ENCODE measurements at places on chromosomes 3 and 15.

DNA sequence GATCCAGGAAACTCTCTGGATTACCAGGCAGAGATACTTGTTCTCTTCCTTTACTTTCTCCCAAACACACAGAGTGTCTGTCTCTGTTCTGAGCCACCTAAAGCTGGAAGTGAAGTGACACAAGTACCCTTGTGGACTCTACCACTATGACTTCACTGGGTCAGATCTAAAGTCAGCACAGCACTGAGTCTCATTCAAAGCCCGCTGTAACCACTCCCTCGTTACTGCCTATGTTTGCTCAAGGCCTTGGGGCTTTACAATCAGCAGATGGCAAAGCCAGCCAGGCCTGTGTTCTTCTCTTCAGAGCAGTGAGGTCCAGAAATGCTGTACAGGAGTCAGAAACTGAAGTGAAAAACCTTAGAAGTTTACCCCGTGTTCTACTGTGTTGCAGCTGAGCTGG, 588.3 kb upstream of the SEMA6D start:
- H3K4me1 ChIP-seq = no peaks in the 10 kb centered on the region
- no peak overlapping the region for H3K4me3 ChIP-seq
- no peaks in the 10 kb centered on the region for H3K27me3 ChIP-seq
- no peak overlapping the region for H3K27ac ChIP-seq
- no peak for DNase-seq

GRCh38 chr3:117547956-117548550, 838.5 kb downstream of the TUSC7 start:
- H3K4me3 ChIP-seq = no peak overlapping the region
- no peaks in the 10 kb centered on the region for H3K4me1 ChIP-seq
- no peaks in the 10 kb centered on the region for H3K36me3 ChIP-seq
- no peak for DNase-seq

DNA sequence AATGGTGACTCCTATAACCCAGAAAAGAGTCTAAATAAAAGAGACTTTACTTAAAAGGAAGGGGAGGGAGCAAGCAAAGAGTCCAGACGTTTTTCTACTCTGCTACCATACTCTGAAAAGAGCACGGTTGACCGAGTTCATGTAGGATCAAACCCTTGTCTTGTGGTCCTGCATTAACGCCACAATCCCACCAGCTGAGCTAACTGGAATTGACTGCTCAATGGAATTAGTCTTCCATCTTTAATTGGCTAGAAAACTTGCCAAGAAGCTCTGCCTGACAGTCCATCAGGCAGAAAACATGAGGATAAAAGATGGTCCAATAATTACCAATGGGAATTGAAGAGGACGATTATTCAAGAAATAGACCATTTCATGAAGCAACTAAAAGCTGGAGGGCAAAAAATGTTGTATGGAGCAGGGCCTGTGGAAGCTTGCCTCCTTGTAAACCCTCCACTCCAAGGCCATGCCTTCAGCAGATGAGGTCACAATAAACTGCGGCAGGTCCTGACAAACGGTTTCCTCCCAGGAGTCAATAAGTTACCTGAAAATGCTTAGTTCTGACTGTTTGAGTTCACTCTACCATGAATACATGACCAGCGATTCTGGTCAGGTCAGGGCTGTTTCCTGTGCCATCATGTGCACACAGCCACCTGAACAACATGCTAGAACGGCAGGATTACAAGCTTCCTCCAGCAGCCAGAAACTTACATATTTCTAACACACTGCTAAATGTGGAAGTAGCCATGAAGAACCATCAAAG, 35.6 kb upstream of the ARHGEF3 start:
- H3K4me1 ChIP-seq = peaks cover 21% of the 10 kb centered on the region
- no peaks in the 10 kb centered on the region for H3K36me3 ChIP-seq
- no peaks in the 10 kb centered on the region for H3K27me3 ChIP-seq
- no peak for DNase-seq
- no peak overlapping the region for H3K27ac ChIP-seq

DNA sequence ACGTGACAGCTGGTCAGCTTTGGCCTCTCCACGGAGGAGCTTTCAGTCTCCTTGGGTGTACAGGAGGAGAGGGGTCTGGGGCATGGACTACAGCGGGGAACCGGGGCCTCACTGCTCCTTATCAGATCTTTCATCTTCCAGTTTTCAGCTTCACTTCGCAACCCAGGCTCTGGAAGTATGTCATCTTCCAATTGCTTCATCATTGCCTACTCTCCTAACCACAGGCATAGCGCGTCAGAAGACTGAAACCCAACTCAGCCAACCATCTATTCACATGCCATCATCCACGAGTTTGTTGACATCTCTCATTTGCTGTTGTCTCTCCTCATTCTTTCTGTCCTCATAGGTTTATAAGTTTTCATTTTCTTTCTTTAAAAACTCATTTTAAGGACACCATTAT, 119.5 kb downstream of the MYLK start:
- H3K36me3 ChIP-seq = no peaks in the 10 kb centered on the region
- H3K27ac ChIP-seq = no peak overlapping the region
- DNase-seq = no peak

GRCh38 chr15:99969261-99969920, 236.2 kb upstream of the LYSMD4 start:
- H3K36me3 ChIP-seq = no peaks in the 10 kb centered on the region
- H3K4me3 ChIP-seq = no peak overlapping the region
- H3K27me3 ChIP-seq = no peaks in the 10 kb centered on the region
- DNase-seq = no peak

- H3K4me1 ChIP-seq = no peaks in the 10 kb centered on the region
- no peak overlapping the region for H3K4me3 ChIP-seq
- H3K36me3 ChIP-seq = no peaks in the 10 kb centered on the region
- H3K27me3 ChIP-seq = no peaks in the 10 kb centered on the region
- DNase-seq = no peak
These were observed 253.4 kb upstream of the LRRC3B start for GRCh38 chr3:26369133-26369532.

GRCh38 chr15:100192097-100193080, 149.4 kb downstream of the ADAMTS17 start:
- H3K27me3 ChIP-seq = no peaks in the 10 kb centered on the region
- no peaks in the 10 kb centered on the region for H3K36me3 ChIP-seq

DNA sequence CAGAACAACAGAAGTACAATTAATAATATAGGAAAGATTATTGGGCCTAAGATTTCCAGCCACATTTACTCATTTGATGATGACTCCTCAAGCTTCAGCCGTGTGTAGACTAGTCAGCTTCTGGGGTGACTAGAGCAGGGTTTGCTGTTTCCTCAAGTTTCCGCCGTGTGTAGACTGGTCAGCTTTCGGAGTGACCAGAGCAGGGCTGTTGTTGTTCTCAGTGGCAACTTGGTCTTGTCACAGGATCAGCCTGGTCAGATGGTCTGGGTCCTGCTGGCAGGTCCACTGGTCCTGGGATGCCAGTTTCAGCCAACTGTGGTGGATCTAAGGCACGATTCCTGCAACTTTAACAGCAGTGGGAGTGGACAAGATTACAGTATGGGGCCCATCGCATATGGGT, 21.8 kb upstream of the NOX5 start:
- H3K27ac ChIP-seq = no peak overlapping the region
- H3K27me3 ChIP-seq = peaks cover 12% of the 10 kb centered on the region
- no peak for DNase-seq
- no peak overlapping the region for H3K4me3 ChIP-seq
- H3K4me1 ChIP-seq = no peaks in the 10 kb centered on the region

Measured in effector memory CD8-positive, alpha-beta T cell (primary cell).